Activated T-cell treated with anti-CD3 and anti-CD28 coated beads, Interleukin-2, amount 50 U/mL, for 72 hours (primary cell): ENCODE measurements at places on chromosomes 12 and 14. TPM values are rescaled to one million over a fixed set of nuclear protein-coding genes. Genes with fewer than 3 reads are reported as not detected.

GRCh38 chr12:8817856-8818255 is 4.6 kb upstream of the A2ML1 start:
- DNase-seq: no peak
- H3K4me1 ChIP-seq: no peaks in the 10 kb centered on the region
- no peaks in the 10 kb centered on the region for H3K36me3 ChIP-seq
- H3K27me3 ChIP-seq: no peaks in the 10 kb centered on the region

DNA sequence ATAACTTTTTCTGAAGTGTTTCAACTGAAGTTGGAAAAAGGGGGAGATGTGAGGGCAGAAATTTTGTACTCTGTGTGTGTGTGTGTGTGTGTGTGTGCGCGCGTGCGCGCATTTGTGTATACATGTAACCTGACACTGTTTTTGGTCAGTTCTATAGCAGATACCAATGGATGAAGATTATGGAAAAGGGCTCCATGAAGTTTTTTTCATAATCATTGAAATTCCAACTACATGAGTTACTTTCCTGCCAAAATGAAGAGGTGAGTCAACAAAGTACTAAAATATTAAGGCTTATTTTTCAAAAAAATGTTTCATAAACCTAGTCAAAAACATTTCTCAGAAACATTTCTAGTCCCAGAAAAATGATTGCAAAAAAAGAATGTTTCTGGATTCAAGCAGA is 25.7 kb upstream of the CERS5 start:
- H3K4me1 ChIP-seq: peaks cover 33% of the 10 kb centered on the region
- no peak for DNase-seq
- H3K27me3 ChIP-seq: no peaks in the 10 kb centered on the region
- H3K4me3 ChIP-seq: no peak overlapping the region
- H3K27ac ChIP-seq: peak overlapping the region; percentile 58
- H3K36me3 ChIP-seq: peaks cover 28% of the 10 kb centered on the region

- DNase-seq: no peak
- peaks cover 6% of the 10 kb centered on the region for H3K27me3 ChIP-seq
- H3K4me1 ChIP-seq: no peaks in the 10 kb centered on the region
- H3K27ac ChIP-seq: no peak overlapping the region
- no peaks in the 10 kb centered on the region for H3K36me3 ChIP-seq
These were observed 36.4 kb upstream of the C14orf180 start for GRCh38 chr14:104542871-104543830.

The ACOT6 gene
- total RNA-seq: not detected

DNA sequence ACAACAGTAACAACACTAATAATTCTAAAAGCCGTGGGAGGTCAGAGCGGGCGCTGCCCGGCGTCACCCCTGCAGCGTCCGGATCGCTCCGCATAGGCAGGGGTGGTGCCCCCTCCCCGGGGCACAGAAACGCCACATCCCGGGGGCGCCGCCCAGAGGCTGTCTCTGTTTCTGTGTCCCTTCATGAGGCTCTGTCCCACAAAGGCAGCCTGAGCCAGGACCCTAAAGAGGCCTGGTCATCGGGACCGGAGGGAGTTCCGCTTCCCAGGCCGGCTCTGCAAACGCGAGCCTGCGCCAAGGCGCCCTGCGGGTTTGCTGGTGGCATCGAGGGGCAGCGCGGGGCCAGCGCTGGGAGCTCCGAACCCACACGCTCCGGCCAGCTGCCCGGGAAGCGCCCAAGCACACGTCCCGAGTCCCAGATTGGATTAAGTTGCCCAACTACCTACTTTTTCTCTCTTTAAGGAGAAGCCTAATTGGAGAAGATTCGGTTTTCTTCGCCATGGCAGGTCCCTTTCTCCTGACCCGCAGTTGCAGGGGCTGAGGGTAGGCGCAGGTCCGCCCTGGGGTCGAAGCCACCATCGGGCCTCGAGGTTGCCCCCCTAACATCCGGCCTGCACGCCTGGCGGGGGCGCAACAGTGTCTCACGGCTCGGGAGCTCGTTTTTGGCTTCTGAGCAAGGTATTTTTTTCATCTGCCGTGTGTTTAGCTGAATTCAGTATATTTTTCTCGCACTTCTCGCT is 421.7 kb downstream of the VRK1 start:
- H3K4me1 ChIP-seq: peaks cover 18% of the 10 kb centered on the region
- no peaks in the 10 kb centered on the region for H3K36me3 ChIP-seq

The TAS2R8 gene
- not detected for total RNA-seq

The CBX5 gene
- 108 TPM for total RNA-seq

The KRT6C gene
- total RNA-seq: not detected

DNA sequence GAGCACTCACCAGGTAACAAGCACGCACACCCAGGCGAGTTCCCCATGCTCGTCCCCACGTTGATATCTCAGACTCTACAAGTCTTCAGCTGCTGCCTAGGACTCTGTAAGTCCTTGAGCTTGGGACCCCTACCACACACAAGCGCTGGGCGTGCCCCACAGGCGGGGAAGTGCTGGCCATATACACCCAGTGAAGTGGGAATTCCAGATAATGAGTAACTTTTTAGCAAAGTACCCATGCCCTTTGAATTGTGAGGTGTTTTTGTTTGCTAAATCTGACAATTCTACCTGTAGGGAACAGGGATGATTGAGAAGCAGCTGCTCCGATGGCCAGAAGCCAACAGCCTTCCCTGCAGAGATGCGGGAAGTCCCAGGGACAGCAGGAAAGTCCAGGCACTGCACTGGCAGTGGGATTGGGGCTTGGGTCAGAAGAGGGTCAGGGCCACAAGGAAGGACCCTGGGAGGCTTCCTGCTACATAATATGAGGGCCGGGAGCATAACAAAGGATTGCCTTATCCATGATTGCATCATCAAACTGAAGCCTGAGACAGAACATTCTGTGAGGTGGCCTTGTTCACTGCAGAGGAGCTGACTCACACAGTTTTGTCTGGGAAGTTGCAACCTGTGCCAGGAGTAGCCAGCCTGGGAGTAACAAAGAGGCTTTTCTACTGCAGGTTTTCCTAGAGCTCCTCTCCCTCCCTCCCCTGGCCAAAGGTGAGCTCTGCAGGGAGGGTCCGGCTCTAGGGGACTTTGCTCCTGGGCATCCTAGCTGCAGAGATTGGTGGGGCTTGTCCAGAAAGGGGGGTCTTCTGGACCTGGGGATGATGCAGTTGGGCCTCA is 13.2 kb upstream of the SERPINA3 start:
- no peak overlapping the region for H3K27ac ChIP-seq
- H3K36me3 ChIP-seq: no peaks in the 10 kb centered on the region
- no peaks in the 10 kb centered on the region for H3K4me1 ChIP-seq
- no peak for DNase-seq
- no peaks in the 10 kb centered on the region for H3K27me3 ChIP-seq
- H3K4me3 ChIP-seq: no peak overlapping the region

DNA sequence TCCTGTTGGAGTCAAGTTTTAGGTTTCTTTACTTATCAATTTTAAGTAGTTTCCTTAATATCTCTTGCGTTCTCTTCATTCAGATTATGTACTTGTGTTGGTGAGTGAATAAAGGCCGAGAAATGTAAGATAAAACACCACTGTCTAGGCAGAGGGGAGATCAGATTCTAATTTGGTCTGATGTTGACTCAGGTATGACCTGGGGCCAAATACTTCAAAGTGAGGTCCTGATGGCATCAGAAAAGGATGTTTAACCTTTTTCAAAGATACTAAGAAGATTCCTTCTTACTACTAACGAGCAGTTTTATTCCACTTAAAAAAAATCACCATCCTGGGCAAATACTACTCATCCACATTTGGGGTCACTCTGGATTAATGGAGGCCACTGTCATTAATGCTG is 26.9 kb downstream of the APPL2 start:
- H3K4me1 ChIP-seq: peaks cover 11% of the 10 kb centered on the region
- H3K36me3 ChIP-seq: peaks cover 3% of the 10 kb centered on the region
- H3K27ac ChIP-seq: no peak overlapping the region

DNA sequence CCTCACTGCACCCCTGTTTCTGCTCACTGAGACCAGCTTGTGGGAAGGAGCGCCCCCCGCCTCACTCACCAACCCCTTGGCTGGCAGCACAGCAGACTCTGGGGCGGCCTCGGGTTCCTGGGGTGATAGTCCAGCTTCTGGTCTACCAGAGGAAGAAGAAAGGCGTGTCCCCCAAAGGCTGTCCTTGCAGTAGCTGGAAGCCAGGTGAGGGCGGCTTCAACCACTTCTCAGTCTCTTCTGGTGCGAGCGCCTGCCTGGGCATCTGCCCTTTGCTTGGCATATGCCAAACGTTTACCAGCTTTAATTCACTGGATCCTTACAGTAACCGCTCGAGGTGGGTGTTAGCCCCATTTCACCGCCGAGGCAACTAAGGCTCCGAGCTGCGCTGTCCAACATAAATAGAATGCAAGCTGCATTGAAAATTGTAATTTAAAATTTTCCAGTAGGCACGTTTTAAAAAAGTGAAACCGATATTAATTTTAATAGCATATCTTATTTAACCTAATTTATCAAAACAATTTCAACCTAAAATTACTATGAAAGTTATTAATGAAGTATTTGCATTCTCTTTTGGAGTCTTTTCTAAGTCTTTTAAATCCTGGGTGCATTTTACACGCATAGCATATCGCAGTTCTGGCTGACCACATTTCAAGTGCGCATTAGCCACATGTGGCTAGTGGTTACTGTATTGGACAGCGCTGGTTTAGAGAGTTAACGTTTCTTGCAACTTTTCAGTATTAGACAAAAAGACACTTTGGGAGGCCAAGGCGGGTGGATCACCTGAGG is 872 bp downstream of the FAM177A1 start:
- H3K27me3 ChIP-seq: no peaks in the 10 kb centered on the region
- peak overlapping the region; percentile 97 for H3K27ac ChIP-seq
- H3K4me1 ChIP-seq: peaks cover 30% of the 10 kb centered on the region

The TIGAR gene
- 16.1 TPM for total RNA-seq

GRCh38 chr12:15987696-15988095 is 76.6 kb downstream of the DERA start:
- no peak for DNase-seq
- no peaks in the 10 kb centered on the region for H3K4me1 ChIP-seq
- H3K27ac ChIP-seq: no peak overlapping the region
- H3K36me3 ChIP-seq: peaks cover 14% of the 10 kb centered on the region
- no peaks in the 10 kb centered on the region for H3K27me3 ChIP-seq
- no peak overlapping the region for H3K4me3 ChIP-seq

- no peaks in the 10 kb centered on the region for H3K36me3 ChIP-seq
- H3K4me3 ChIP-seq: no peak overlapping the region
- H3K27me3 ChIP-seq: no peaks in the 10 kb centered on the region
- H3K4me1 ChIP-seq: peaks cover 5% of the 10 kb centered on the region
- no peak overlapping the region for H3K27ac ChIP-seq
These were observed 14.8 kb downstream of the BDKRB1 start for GRCh38 chr14:96270565-96271420.

- no peak overlapping the region for H3K4me3 ChIP-seq
- H3K36me3 ChIP-seq: no peaks in the 10 kb centered on the region
- H3K4me1 ChIP-seq: no peaks in the 10 kb centered on the region
- no peak overlapping the region for H3K27ac ChIP-seq
- DNase-seq: no peak
These were observed 6.4 kb downstream of the LUM start for GRCh38 chr12:91104812-91105466.

The TMCC3 gene
- total RNA-seq: 1.6 TPM

DNA sequence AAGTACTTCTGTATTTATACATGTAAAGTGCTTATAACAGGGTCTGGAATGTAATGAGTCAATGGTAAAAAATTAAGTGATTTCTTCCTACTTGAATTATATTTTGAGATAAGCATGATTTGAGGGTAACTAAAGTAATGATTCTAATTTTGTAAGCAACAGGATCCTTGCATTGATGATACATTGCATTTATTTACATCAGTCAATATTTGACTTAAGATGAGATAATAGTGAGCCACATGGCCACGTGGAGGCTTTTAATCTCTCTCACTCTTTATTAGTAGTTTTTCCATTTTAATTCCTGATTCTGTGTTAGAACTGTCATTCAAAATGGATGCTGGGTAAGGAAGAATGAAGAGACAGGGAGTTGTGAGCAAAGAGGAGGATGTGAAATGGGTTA is 298.1 kb upstream of the PRICKLE1 start:
- no peak overlapping the region for H3K27ac ChIP-seq
- no peaks in the 10 kb centered on the region for H3K27me3 ChIP-seq
